Heart left ventricle (tissue), 16 donors: ENCODE measurements at places on chromosomes 3 and 15. TPM values are rescaled to one million over a fixed set of nuclear protein-coding genes. Genes with fewer than 3 reads are reported as not detected.

DNA sequence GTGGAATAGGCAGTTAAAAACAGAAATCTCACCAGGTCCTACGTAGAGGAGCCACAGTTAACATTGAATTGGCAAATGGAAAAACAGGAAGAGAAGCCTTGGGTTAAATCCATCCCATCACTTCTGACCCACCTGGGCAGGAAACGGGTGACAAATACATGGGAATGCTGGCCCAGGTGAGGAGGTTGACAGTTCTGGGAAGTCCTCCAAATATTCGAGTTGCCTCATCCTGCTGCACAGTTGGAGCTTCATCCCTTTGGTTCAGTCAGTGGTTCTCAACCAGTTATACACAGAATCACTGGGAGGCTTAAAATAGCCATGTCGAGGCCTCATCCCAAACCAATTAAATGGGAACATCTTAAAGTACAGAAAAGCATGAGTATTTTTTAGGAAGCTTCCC, 5.3 kb downstream of the MYZAP start:
- no peak overlapping the region for H3K4me3 ChIP-seq
- H3K4me1 ChIP-seq, result peaks cover 30% of the 10 kb centered on the region
- H3K36me3 ChIP-seq, result no peaks in the 10 kb centered on the region
- no peaks in the 10 kb centered on the region for H3K27me3 ChIP-seq

DNA sequence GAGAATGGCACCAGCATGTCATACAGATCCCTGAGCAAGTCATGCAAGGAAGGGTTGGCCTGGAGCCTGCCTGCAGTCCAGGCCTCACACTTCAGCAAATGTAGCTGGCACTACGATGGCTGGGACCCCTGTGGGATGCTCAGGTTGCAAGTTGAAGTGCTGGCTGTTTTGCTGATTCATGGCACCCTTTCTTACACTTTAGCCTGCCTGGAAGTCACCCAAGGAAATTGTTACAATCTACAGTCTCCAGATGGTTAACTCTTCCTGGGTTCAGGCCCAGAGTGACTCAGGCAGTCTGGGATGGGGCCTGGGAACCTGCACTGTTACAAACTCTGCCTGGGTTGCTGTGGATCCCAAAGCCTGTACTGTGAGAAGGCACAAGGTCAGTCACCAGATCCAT, 91.0 kb upstream of the SLC6A11 start:
- H3K4me3 ChIP-seq, result no peak overlapping the region
- DNase-seq, result no peak
- no peaks in the 10 kb centered on the region for H3K36me3 ChIP-seq
- H3K27ac ChIP-seq, result no peak overlapping the region

DNA sequence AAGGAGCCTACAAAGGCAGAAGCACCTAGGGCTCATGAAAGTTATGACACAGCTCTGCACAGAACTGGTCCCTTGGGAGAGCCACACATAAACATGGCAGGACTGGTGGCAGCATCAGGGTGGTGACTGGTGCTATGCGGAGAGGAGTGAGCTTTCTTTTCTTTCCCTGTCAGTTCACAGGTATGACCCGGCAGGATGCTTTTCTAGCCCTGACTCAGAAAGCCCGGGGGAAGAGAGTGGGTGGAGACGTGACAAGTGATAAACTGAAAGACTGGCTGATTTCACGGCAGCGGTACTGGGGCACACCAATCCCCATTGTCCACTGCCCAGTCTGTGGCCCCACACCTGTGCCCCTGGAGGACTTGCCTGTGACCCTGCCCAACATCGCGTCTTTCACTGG, 103.0 kb downstream of the LARS2 start:
- H3K4me3 ChIP-seq, result no peak overlapping the region
- H3K27ac ChIP-seq, result no peak overlapping the region
- H3K27me3 ChIP-seq, result no peaks in the 10 kb centered on the region
- H3K36me3 ChIP-seq, result peaks cover 83% of the 10 kb centered on the region
- H3K4me1 ChIP-seq, result no peaks in the 10 kb centered on the region

DNA sequence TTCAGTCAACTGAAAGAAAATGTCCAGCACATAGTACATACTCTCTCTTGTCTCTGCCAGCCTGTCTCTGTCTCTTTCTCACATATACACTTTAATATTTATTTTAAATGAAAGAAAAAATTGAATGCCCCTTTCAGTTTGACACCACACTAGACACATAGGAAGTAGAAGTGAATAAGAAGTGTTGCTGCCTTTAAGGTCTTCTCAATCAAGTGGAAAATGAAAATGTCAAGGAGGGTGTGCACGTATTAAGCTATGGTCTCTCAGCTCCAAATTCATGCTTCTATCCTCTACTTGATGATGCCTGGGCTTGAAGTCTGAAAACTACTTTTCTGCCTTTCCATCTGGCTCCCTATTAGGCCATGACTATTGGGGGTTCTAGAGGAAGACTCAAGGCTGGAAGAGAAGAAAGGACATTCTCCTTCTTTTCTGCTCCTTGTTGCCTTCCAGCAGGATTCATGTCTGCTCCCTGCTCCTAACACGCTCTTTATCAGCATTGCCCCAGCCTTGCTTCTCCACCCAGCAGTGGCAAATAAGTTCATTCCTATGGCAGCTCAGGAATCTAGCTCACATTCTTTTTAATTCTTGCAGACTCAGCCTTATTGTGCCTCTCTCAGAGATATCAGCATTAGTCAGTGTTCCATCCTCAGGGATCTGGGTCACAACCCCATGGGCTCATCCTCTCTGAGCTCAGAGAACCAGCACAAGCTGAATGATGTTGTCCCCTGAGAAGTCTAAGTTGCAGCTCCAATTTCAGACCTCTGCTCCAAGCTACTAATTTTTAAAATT, 609.1 kb upstream of the GRM7 start:
- no peaks in the 10 kb centered on the region for H3K27me3 ChIP-seq
- H3K27ac ChIP-seq, result no peak overlapping the region
- DNase-seq, result no peak
- H3K4me1 ChIP-seq, result no peaks in the 10 kb centered on the region

Gene RYR3
- polyA plus RNA-seq, result 0.11 TPM

GRCh38 chr3:46695177-46695961, 1.9 kb upstream of the ALS2CL start:
- no peak overlapping the region for H3K4me3 ChIP-seq
- peak overlapping the region; percentile 93 for H3K27ac ChIP-seq
- peaks cover 71% of the 10 kb centered on the region for H3K4me1 ChIP-seq

GRCh38 chr15:77775837-77776236, 143.1 kb upstream of the LINGO1 start:
- no peaks in the 10 kb centered on the region for H3K36me3 ChIP-seq
- H3K27ac ChIP-seq, result no peak overlapping the region
- no peaks in the 10 kb centered on the region for H3K27me3 ChIP-seq
- DNase-seq, result no peak
- H3K4me1 ChIP-seq, result no peaks in the 10 kb centered on the region

GRCh38 chr3:179796421-179796820, 143.6 kb downstream of the USP13 start:
- H3K27me3 ChIP-seq, result no peaks in the 10 kb centered on the region
- no peak overlapping the region for H3K4me3 ChIP-seq
- H3K36me3 ChIP-seq, result no peaks in the 10 kb centered on the region

- H3K4me3 ChIP-seq, result no peak overlapping the region
- no peaks in the 10 kb centered on the region for H3K27me3 ChIP-seq
- DNase-seq, result no peak
- H3K4me1 ChIP-seq, result peaks cover 13% of the 10 kb centered on the region
- no peaks in the 10 kb centered on the region for H3K36me3 ChIP-seq
- no peak overlapping the region for H3K27ac ChIP-seq
Measured at GRCh38 chr3:188901126-188901525, 270.6 kb upstream of the TPRG1 start.

Gene ACP3
- 0.08 TPM for polyA plus RNA-seq

Gene ARL14
- polyA plus RNA-seq, result not detected

- H3K4me1 ChIP-seq, result peaks cover 27% of the 10 kb centered on the region
- H3K27me3 ChIP-seq, result no peaks in the 10 kb centered on the region
- H3K4me3 ChIP-seq, result no peak overlapping the region
- H3K36me3 ChIP-seq, result no peaks in the 10 kb centered on the region
- H3K27ac ChIP-seq, result no peak overlapping the region
Measured at GRCh38 chr3:134064081-134064480, 34.4 kb upstream of the SLCO2A1 start.

Gene IL17RE
- 1.3 TPM for polyA plus RNA-seq

Gene BAHD1
- 7.8 TPM for polyA plus RNA-seq

DNA sequence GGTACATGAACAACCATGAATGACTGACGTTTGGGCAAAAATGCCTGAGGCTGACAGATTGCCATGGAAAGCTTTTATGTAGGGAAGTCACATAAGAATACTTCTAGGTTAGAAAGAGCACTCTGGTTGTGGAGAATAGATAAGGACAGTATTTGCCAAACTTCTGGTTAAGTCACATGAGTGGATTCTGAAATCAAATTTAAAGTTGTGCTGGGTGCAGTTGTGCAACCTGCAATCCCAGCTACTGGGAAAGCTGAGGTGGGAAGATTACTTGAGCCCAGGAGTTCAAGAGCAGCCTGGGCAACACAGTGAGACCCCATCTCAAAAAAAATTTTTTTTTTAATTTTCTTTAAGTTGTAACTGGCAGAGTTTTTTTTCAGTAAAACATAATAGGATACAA, 7.2 kb upstream of the ZNF148 start:
- no peak overlapping the region for H3K27ac ChIP-seq
- H3K27me3 ChIP-seq, result no peaks in the 10 kb centered on the region
- H3K36me3 ChIP-seq, result no peaks in the 10 kb centered on the region
- no peak overlapping the region for H3K4me3 ChIP-seq
- H3K4me1 ChIP-seq, result no peaks in the 10 kb centered on the region
